ENCODE measurements at places on chromosomes 5 and 9. TPM values are rescaled to one million over a fixed set of nuclear protein-coding genes. Genes with fewer than 3 reads are reported as not detected.

Gene C5
- total RNA-seq: 12.9 TPM

Gene PCDHGA10
- not detected for total RNA-seq

Gene OBP2B
- total RNA-seq: not detected

Gene KCNT1
- not detected for total RNA-seq

Gene BARX1
- 10.5 TPM for total RNA-seq

Gene BTNL8
- total RNA-seq: not detected

Gene LCN1
- total RNA-seq: not detected

Gene ANKRD20A1
- 1.0 TPM for total RNA-seq

Gene MRPL41
- 94.5 TPM for total RNA-seq

Gene GAS1
- 0.14 TPM for total RNA-seq

Gene OR1B1
- total RNA-seq: not detected

Gene PDGFRB
- 0.10 TPM for total RNA-seq

Gene UCK1
- total RNA-seq: 22.4 TPM

Gene LECT2
- total RNA-seq: not detected

Gene FGF1
- 0.32 TPM for total RNA-seq

Gene CDC37L1
- total RNA-seq: 11.1 TPM

Gene PCDHA7
- 0.13 TPM for total RNA-seq

Gene TSSK1B
- not detected for total RNA-seq

Gene MRNIP
- total RNA-seq: 17.9 TPM

Gene NR2F1
- 3.8 TPM for total RNA-seq

Gene ITGA2
- total RNA-seq: 21.7 TPM

Gene CLIC3
- 4.5 TPM for total RNA-seq

Gene ADAMTS6
- total RNA-seq: 0.10 TPM

Gene SPRY4
- total RNA-seq: 5.0 TPM

Gene MLANA
- total RNA-seq: not detected

Gene SIMC1
- 14.2 TPM for total RNA-seq

Gene RABEPK
- 42.7 TPM for total RNA-seq

Gene ECSCR
- not detected for total RNA-seq

Gene IFNA5
- not detected for total RNA-seq

Gene PCDHGB3
- total RNA-seq: 0.17 TPM

Gene GARIN3
- not detected for total RNA-seq

Gene AK1
- 73.5 TPM for total RNA-seq

Gene DIPK1B
- total RNA-seq: 10.1 TPM

Gene PCAT7
- 0.78 TPM for total RNA-seq

Gene IFNB1
- 0.15 TPM for total RNA-seq

Gene FSD1L
- 4.3 TPM for total RNA-seq

Data from A549 treated with CORT108297 at 1 μM for 4 hours (cell line).